HT-29 (cell line): ENCODE measurements at places on chromosomes 5 and 9.

- DNase-seq: no peak
Observed at GRCh38 chr9:88799541-88800328, 191.5 kb upstream of the S1PR3 start.

DNA sequence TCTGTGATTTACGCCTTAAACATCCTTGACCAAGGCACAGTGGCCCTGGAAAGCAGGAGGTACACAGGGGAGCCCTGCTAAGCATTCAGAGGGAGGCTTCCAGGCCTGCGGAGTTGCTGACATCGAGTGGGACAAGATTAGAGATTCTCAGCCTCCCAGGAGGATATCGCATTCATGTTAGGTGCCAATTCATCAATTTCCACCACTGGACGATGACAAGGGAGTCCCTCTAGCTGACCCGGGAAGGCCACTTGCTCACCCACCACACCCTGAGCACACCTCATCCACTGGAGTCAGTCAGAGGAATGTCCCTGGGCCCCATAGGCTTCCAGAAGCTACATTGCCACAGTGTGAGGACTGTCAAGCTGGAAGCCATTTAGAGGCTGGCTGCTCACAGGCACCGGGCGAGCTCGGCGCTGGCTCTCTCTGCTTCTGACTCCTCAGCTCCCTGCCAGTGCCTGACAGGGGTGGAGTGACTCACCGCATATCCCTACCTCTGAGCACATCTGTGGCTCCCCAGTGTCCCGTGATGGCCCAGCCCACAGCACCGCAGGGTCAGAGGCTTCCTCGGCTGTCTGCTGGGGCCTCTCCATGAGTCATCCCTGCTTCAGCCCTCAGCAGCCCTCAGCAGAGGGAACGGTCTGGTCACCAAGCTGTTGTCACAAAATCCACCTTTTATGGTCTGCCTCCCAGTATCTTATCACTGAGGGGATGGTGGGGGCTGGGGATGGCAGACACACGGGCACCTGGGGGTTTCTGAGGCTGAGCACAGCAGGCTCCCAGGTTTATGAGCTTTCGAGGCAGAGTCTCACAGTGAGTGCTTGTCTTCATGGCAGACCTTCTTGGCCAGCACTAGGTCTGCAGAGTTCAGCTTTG lies 117.5 kb downstream of the ZNF608 start:
- DNase-seq: peak; percentile 57

DNA sequence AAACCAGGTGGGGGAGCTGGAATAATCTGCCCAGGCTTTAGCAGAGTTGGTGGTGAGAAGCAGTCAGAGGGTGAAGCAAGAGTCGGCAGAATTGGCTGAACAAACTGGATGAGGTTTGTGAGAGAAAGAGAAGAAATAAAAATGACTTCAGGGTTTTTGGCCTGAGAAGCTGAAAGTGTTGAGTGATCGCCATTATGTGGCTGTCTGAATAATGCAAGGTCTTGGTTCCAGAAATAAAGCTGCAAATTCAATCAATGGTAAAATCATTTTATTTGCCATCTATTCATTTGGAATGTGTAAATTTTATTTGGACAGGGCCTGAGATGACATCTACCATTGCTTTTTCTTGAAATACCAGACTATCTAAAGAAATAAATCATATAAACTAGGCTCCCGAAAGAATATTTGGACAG lies 50.4 kb upstream of the DAB2 start:
- no peak for DNase-seq

- peak; percentile 52 for DNase-seq
Observed at GRCh38 chr5:160802592-160802991, 49.4 kb downstream of the ATP10B start.

GRCh38 chr5:97163360-97163764 lies 19.7 kb downstream of the RIOK2 start:
- peak; percentile 30 for DNase-seq

DNA sequence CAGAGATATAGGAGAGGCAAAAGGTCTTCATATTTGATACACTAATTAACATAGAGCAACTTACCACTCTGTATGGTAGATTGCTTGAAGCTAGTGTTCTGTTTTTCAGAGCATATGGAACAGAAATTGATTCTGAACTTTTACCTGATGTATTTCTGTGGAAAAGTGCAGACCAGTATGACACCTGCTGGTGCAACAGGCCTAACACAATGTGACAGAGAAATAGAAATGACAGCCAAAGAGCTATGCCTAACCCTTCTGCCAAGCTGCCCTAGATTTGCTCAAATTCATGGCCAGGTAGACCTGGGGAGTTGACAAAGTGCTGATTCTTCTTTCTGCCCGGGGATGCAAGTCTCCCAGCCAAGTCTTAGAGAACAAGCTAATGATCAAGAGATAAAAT lies 65.4 kb upstream of the RNF180 start:
- no peak for DNase-seq

- DNase-seq: no peak
Observed at GRCh38 chr5:138951091-138951985, 76.2 kb upstream of the LRRTM2 start.

- no peak for DNase-seq
Observed at GRCh38 chr5:33526755-33527154, 86.0 kb downstream of the TARS1 start.

GRCh38 chr5:179607160-179607931 lies 16.1 kb downstream of the HNRNPH1 start:
- DNase-seq: no peak

DNA sequence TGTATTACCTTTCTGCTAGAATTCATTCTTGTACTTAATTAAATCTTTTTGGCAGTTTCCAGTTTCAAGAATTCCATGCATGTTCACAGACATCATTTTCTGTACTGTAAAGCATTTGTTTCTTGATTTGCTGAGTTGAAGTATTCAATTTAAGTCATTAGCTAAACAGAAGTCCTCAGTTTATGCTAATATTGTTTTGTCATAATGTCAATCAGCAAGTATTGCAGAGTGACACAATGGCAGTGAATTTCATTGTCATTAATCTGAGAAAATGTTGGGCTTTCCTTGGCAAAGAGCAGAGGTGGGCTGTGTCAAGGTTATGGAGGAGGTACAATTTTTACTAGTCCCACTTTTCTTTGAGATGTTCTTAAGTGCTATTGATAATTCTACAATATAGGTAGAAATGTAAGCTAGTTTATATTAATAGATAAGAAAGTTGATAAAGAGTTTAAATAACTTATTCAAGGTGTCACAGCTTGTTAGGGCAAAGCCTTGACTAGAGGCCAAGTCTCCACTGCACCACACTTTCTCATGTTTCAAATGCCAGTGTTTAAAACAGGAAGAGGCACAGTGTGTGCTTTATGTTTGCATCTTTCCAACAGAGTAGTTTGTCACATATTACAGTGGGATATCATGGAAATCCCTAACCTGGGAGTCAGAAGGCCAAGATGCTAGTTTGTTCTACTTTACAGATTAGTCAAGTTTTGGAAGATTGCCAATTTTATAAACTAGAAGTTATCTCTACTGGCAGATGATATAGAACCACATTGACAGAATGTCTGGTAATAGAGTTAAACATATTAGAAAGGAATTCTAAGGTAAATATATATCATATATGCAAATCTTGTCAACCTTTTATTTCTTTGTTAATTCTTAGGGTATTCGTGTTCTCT lies 56.3 kb downstream of the SLF1 start:
- no peak for DNase-seq

DNA sequence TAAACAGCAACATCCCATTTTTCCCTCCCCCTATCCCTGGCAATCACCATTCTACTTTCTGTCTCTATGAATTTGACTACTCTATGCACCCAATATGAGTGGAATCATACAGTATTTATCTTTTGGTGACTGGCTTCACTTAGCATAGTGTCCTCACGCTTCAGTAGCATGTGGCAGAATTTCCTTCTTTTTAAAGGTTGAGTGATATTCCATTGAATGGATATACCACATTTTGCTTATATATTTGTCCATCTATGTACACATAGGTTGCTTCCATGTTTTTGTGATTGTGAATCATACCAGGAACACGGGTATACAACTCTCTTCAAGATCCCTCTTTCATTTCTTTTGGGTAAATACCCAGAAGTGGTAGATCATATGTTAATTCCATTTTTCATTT lies 69.9 kb downstream of the CERT1 start:
- no peak for DNase-seq

DNA sequence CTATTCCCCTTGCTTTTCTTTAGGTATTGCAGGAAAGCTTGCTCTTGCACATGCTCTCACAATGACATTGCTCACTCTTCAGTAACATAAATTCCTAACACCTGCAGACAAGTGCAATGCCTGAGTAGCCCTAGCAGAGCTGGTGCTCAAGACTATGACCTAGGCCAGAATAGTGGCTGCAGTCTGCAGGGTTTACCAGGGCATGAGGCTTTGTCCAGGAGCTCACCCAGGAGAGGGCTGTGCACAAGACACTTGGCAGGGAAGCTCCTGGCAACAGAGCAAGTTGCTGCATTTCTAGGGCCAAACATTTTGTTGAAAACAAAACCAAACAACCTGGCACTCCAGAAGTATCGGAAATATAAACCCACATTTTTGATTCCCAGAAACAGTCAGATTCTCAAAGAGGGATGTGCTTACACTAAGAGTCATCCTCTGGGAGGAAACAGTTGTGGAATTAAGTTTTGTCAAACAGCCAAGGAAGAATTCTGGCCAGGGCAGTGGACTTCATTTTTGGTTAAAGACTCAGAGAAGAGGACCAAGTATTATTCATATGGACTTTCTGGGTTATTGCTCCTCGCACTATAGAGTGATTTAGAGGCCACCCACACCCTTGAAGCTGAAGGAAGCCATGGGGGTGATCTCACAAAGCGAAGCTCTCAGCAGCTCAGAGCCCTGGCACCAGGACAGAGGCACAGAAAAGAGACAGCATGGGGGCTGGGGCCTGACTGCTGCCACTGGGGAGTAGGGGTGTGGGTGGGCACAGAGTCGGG lies 44.9 kb downstream of the MACROH2A1 start:
- DNase-seq: no peak

DNA sequence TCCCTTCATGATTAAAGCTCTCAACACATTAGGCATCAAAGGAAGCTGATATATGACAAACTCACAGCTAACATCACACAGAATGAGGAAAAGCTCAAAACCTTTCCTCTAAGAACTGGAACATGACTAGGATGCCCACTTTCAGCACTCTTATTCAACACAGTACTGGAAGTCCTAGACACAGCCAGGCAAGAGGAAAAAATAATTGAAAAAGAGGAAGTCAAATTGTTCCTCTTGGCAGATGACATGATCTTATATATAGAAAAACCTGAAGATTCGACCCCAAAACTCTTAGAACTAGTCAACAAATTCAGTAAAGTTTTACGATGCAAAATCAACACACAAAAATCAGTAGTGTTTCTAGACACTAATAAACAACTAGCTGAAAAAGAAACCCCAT lies 144.3 kb upstream of the NREP start:
- no peak for DNase-seq

DNA sequence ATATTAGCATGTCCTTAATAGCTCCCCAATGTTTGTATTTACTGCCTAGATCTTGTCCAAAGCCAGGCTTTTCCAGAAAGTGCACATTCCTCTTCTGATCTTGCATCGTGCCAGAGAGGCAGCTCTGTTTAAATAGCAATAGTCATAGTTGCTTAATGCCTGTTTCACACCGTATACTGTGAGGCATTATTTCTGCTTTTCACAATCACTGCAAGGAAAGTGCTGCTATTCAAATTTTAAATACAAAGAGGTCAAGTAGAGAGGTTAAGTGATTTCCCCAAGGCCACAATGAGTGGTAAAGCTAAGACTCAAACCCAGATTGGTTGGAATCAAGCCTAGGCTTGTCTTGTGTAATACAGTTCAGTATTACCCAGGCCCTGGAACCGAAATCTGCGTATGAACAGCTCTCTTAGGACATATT lies 153.6 kb downstream of the SNX18 start:
- DNase-seq: no peak

DNA sequence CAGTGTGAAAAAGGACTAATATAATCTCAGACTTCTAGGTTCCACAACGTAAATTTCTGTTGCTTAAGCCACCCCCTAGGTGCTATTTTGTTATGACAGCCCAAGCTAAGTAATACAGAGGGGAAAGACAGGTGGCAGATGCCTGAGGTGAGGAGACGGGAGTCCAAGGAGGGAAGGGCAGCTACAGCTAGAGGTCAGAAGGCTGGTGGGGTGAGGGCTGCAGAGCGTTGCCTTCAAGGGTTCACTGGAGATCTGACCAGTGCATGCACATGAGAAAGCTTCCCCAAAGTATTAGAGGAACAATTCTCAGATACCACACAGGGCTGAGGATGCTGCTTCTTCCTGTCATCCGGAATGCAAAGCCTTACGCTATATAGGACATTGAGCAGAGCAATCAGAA lies 104.7 kb upstream of the IRX4 start:
- no peak for DNase-seq

- no peak for DNase-seq
Observed at GRCh38 chr9:133733796-133734533, 4.2 kb downstream of the SARDH start.

DNA sequence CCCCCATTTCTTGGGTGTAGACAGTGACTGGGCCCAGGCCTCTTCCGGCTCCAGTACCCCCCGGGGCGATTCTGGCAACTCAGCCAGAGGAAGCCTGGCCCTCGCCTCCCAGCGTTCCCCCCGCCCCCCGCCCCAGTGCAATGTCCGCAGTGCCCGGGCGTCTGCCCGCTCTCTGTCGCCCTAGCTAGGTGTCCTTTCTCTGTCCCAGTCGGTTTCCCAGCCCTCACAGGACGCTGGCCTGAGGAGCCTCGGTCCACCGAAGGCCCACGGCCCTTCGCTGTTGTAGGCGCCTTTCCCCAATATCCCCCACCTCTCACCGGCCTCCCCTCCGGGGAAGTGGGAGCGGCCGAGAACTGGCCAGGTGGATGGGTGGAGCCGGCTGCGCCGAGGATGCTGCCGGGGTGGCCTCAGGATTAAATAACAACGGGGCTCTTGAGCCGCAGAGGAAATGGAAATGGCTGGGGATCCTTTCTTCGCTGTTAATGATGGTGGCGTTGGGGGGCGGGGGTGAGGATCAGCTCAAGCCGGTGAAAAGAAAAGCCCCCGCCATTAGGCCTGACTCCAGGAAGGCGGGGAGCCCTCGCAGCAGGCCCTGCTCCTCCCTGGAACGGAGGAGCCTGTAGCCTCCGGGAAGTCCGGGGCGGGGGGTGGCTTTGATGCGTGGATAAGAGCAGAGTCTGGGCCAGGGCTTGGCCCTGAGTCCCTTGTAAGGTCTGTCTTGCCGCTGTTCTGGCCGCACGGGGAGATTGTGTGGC lies 1.1 kb upstream of the SPRY4 start:
- DNase-seq: peak; percentile 82
